ENCODE measurements at places on chromosomes 3 and 15.

GRCh38 chr3:160061525-160061924, 72.9 kb downstream of the IL12A start:
- no peak for DNase-seq

DNA sequence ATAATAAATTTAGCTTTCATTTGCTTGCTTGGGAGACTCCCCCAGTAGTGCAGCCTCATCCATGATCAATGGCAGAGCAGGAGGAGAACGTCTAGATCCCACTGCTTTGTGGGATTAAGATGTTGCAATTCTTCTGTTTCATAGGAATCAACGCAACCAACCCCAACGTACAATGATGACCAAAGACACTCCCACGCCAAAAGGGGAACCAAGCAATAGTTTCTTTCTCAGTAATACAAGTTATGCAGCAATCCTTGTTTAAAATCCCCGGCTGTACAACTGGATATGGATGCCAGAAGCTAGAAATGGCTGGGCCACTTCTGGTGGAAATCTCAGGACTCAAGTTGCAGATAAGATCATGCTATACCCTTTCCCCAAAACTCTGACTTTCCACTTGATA, 411.2 kb downstream of the VPS13C start:
- DNase-seq, result no peak

GRCh38 chr3:108590460-108590859, 938 bp downstream of the DZIP3 start:
- no peak for DNase-seq

- DNase-seq, result no peak
Measured at GRCh38 chr3:94303897-94304296, 241.0 kb downstream of the NSUN3 start.

DNA sequence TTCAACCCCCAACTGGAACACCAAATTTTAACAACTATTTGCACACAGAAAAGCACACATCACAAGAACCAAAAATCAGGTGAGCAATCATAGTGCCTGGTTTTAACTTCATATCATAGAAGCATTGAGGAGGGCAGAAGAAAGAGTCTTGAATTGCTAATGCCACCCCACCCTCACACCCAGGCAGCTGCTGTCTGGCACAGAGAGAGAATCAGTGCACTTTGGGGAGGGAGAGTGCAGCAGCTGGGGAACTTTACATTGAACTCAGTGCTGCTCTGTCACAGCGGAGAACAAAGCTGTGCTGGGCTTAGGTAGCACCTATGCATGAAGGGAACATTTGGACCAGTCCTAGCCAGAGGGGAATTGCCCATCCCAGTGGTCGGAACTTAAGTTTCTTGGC, 76.0 kb upstream of the KBTBD8 start:
- no peak for DNase-seq

DNA sequence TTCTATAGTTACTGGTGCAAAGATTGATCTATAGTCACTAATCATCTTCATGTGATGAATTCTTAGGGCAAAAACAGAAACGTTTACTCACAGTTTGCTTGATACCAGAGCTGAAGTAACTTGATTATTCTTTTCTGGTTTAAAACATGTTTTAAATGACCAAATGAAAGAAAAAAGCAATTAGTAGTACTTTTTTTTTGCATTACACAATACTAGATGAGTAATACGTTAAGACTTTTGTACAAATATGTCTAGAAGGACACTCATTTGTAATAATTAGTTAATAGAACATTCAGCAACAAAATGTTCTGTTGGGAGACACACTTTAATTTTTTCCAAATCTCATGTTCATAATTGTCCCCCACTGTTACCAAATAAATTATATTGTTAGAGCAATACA, 523.2 kb downstream of the SOX2 start:
- no peak for DNase-seq

- no peak for DNase-seq
Measured at GRCh38 chr15:48384616-48385015, 53.4 kb downstream of the DUT start.

DNA sequence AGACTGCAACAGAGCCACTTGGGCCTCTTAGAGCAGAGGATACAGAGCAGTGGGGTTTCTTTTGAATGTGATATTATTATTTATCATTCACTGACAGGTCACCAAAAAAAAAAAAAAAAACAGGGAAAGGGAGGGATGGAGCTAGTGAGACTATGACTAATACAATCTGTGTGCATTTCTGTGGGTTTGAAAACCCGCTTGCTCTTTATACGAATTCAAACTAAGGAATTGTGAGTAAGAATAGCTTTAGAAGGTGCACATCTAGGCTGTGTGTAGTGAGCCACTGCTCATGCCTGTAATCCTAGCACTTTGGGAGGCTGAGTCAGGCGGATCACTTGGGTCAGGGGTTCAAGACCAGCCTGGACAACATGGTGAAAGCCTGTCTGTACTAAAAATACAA, 186.6 kb upstream of the MANF start:
- DNase-seq, result no peak

DNA sequence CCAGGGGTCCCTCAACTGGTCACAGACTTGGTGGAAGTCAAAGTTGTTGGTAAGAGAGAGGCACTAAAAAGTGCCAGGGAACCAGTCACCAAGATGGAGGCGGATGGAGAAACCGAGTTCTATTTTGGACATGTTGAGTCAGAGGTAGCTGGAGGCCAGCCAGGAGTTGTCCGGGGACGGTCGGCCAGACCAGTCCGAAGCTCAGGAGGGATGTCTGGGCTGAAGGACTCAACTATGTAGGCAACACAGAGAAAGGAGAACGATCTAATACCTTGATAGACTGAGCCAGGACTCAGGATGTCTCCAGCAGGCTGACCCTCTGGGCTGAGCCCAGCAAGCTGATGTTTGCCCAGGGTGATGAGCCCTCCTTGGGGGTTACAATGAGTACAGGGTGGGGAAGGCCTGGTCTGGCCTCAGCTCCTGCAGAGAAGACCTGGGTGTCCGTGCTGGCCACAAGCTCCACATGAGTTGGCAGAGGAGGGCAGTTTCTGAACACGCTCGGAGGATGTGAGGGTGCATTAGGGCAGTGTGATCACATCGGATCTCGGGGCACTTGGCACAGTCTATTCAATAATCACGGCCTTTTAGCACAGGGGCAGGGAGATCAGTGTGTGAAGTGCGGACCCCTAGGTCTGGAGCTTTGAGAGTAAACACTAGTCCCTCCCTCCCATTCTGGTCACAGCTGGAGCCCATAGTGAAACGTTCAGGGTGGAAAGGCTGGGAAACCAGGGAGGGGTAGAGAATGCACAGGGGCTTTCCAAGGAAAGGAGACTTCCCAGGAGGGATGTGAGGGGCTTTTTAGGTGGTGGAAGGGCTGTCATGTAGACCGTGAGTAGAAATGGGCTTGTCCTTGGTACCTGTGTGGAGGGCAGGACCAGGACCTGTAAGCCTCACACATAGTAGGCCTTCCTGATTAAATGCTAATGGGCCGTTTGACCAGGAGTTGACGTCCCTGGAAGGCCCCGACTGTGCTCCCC, 111.9 kb downstream of the ETFA start:
- DNase-seq, result no peak

- DNase-seq, result no peak
Measured at GRCh38 chr3:56339244-56339643, 129.0 kb downstream of the ERC2 start.

DNA sequence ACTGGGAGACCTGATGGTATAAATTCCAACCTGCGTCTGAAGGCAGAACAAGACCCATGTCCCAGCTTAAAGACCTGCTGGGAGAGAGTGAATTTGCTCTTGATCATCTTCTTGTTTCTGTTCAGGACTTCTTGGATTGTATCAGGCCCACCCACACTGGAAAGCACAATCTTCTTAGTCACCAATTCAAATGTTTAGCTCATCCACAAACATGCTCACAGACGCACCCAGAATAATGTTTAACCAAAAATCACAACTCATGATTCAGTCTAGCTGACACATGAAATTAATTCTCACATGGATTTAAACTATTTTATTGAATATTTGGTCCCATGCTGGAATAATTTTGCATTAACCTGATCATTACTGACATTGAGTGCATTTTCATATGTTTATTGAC, 37.8 kb upstream of the GOLGA6L2 start:
- DNase-seq, result no peak

- DNase-seq, result no peak
Measured at GRCh38 chr3:124653797-124654469, 76.3 kb upstream of the UMPS start.

DNA sequence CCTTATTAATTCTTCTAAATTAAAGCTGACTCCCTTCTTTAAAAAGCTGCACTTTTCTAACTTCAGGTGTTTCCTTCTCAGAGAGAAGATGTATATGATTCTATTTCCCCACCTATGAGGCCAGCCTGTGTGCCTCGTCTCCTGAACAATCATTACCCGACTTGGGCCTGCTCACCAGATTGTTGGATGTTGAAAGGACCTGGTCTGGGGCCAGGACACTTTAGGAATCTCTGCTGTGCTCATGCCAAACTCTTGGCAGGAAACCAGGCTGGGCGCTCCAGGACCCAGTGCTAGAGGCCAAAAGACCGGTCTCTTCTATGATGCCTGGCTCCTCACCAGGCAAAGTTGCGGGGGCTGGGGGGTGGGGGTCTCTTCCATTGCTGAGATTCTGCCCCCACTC, 16.9 kb upstream of the LRRC31 start:
- no peak for DNase-seq

DNA sequence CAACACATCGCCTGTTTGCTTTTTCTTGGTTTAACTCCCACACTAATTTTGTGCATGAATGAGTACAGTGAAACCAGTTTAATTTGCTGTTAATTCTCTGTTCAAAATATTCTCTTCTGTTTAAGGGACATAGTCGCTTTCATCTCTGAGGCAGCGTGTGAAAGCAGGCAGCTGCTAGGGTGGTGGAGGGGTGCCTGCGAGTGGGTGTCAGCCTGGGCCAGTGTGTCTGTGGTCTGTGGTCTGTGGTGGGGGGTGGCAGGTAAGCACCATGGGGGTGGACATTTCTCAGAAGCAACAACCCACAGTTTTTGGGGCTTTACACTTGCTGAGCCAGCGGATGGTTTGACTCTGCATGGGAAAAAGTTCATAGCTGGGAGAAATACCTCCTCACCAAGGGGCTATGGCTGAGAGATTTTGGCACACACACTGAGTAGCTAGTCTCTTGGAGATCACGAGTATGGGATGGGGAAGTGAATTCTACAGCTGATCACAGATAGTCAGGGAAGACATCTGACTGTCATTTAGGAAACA, 109.2 kb downstream of the EPHB1 start:
- DNase-seq, result no peak

- DNase-seq, result no peak
Measured at GRCh38 chr3:73653877-73654276, 29.1 kb upstream of the PDZRN3 start.

DNA sequence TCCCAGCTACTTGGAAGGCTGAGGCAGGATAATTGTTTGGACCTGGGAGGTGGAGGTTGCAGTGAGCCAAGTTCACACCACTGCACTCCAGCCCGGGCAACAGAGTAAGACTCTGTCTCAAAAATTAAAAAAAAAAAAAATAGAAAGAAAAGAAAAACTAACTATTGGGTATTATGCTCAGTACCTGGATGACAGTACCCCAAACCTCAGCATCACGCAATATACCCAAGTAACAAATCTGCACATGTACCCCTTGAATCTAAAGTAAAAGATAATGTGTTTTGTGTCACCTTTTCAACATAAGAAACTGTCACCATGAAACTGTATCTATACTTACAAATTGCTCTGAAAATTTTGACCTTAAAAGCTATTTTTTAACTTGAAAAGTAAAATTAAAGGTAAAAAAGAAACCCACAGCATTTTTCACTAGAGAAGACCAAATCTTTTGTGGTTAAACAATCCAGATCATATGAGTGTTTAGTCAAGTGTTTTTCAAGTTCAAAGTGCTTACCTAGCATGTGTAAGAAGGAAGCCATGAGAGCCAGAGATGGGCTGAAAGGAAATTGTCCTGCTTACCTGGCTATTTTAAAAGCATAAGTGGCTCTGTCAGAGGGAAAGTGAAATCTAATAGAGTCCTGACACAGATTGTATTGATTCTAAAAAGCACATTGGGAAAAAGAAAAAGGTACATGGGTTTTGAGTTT, 50.5 kb downstream of the MYO1E start:
- no peak for DNase-seq

GRCh38 chr3:22994781-22995180, 208.3 kb upstream of the UBE2E2 start:
- no peak for DNase-seq

DNA sequence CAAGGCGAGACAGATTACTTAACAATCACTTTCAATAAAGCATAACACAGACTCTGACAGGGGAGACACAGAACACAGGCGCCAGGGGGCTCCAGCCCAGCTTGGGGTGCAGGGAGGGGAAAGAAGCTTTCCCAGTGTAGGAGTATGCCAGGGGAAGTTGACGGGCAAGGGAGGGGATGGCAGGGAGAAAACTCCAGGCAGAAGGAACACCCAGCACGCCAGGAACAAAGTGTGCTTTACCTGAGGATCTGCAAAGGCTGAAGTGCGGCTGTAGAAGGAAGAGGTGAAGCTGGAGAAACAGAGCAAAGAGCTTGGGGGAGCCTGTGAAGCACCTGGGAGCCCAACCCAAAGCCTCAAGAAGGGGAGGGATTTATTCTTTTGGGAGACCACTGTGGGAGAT, 12.1 kb downstream of the RGMA start:
- DNase-seq, result no peak

- no peak for DNase-seq
Measured at GRCh38 chr3:25178672-25179071, 249.4 kb upstream of the RARB start.

GRCh38 chr3:182628531-182628930, 164.8 kb upstream of the ATP11B start:
- DNase-seq, result no peak

DNA sequence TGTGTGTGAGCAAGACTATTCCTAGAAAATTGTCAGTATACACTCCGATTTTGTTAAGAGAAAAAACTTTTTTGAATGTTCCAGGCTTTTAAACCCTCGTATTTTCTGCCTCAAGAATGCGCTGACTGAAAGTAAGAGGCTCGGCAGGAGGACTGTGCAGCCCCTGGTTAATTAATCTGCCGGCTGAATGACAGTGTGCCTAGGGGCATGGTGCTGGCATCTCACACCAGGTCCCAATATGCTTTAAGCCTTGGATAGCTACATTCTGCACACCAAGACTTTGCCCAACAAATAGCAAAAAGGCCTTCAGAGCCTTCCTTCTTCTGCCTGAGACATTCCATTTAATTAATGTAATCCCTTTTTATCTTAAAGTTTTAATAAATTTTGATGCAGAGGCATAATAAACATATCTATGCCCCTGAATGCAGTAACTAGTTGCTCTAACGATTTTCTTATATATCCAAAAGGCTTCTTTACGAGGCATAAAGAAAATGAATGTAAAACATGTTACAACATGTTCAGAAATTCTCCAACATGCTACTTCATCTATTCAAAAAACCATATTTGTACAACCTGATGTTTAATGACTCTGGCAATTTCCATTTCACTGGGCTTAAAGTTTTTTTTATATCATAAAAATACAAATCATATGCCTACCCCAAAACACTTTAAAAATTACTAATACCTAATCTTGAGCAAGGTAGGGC, 37.9 kb downstream of the DPH6 start:
- DNase-seq, result no peak

- DNase-seq, result no peak
Measured at GRCh38 chr3:106033654-106034053, 164.8 kb upstream of the CBLB start.
